ENCODE measurements at places on chromosomes 2 and 18.
A peak's percentile ranks its signal among the peaks of the same experiment; 100 is the strongest.

- peak; percentile 90 for DNase-seq
Observed at GRCh38 chr2:130797493-130798435, 39.0 kb upstream of the ARHGEF4 start.

GRCh38 chr18:47944972-47945852, 14.8 kb upstream of the SMAD2 start:
- no peak for DNase-seq

DNA sequence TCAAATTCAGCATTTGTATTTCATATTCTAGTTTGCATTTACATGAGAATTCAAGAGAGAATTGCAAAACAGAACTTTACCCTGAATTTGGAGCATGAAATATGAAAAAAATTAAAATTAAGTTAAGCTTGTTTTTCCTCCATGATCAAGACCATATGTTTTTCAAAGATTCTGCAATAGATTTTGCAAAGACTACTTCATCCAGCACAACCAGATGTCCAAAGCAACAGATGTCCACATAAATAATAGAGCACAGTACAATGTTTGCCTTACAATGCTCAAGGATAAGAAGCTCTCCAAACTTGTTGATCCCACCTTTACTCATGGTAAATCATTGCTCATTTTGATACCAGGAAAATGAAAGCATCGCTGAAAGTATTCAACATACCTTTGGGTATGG, 25.6 kb downstream of the FAP start:
- DNase-seq: no peak

GRCh38 chr2:201908901-201909300, 102.6 kb downstream of the CDK15 start:
- no peak for DNase-seq

GRCh38 chr2:217784996-217785543, 217.7 kb downstream of the TNS1 start:
- DNase-seq: no peak

DNA sequence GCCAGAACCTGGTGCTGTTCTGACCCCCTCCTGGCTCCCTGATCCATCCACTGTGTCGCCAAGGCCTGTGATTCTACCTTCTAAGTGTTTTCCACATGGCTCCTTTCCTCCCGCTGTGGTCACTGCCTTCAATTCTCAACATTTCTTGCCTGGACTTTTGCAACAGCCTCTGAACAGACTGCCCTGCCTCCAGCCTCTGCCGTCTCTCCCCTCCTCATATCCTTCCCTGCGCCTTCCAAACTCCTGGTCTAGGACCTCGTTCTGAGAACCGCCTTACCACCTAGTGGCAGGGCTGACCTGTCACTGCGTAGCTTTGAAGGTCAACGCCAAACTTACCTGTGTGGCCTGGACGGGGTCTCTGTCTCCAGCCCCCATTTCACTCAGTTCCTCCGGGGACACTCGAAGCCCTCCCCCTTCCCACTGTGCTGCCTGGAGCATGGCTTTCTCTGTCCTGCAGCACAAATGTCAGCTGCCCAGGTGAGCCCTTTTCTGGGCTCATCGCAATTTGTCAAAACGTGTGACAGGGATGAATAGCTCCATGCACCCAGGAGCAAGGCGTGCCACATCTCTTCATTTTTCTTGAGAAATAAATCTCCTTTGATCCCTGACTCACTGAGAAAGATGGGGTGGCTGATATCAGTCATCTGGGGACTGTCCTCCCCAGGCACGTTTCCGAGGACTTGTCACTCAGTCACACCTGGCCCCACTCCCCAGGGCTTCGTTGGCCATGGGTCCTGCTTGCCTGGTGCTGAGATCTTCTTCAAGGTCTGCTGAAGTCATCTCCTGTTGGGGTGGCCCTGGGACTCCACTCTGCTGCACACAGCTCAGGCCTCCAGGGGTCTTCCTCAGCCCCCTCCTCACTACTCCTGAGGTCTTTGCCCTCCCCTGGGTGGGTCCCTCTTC, 46.7 kb downstream of the LDLRAD4 start:
- no peak for DNase-seq

- DNase-seq: no peak
Observed at GRCh38 chr2:237131749-237132533, 46.3 kb downstream of the COPS8 start.

- no peak for DNase-seq
Observed at GRCh38 chr2:178834086-178834485, 26.9 kb upstream of the TTN start.

- DNase-seq: no peak
Observed at GRCh38 chr2:207288628-207289027, 122.9 kb upstream of the KLF7 start.

GRCh38 chr2:213087040-213087439, 64.4 kb downstream of the IKZF2 start:
- no peak for DNase-seq
